ENCODE measurements at places on chromosomes 2 and 18.

- no peak for DNase-seq
- no peak overlapping the region for H3K27ac ChIP-seq
- no peaks in the 10 kb centered on the region for H3K27me3 ChIP-seq
- no peaks in the 10 kb centered on the region for H3K36me3 ChIP-seq
These were observed 86.6 kb downstream of the ACOXL start for GRCh38 chr2:110818767-110819481.

DNA sequence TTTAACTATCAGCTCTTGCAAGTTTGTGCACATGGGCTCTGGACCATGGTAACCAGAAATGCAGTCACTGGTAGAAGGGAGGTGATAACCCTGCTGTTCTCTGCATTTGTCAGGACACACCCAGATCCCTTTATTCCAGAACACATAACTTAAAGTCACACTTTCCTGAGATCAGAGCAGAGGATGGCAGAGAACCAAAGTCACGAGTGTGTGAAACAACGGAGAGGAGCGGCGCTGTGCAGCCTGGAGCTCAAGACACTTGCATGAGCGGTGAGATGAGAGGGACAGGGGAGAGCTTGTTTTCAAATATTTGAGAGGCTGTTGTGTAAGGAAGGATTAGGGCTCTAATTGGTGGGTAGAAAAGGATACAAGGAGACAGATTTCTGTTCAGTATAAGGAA is 43.3 kb upstream of the AAK1 start:
- H3K36me3 ChIP-seq = no peaks in the 10 kb centered on the region
- H3K27ac ChIP-seq = peak overlapping the region; percentile 79
- H3K4me1 ChIP-seq = peaks cover 26% of the 10 kb centered on the region
- peak; percentile 91 for DNase-seq
- H3K4me3 ChIP-seq = no peak overlapping the region
- no peaks in the 10 kb centered on the region for H3K27me3 ChIP-seq

DNA sequence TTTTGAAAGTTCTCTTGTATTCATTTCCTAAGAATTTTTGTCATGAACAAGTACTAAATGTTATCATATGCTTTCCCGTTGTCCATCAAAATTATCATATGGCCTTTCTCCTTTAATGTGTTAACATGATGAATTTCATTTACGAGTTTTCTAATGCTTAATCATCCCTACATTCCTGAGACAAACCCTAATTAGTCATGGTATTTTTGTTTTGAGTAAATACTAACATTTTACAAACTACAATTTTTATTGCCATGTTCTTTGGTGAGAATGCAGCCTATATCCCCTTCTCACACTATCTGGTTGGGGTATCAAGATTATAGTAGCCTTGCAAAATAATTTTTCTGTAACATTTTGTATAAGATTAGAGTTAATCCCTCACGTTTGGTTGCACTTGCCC is 14.5 kb downstream of the SMAD2 start:
- H3K4me1 ChIP-seq = peaks cover 45% of the 10 kb centered on the region
- no peaks in the 10 kb centered on the region for H3K36me3 ChIP-seq
- no peaks in the 10 kb centered on the region for H3K27me3 ChIP-seq
- no peak overlapping the region for H3K27ac ChIP-seq
- no peak for DNase-seq

GRCh38 chr2:237801466-237801865 is 2.9 kb downstream of the RBM44 start:
- H3K27ac ChIP-seq = no peak overlapping the region
- H3K27me3 ChIP-seq = no peaks in the 10 kb centered on the region
- no peaks in the 10 kb centered on the region for H3K4me1 ChIP-seq
- no peaks in the 10 kb centered on the region for H3K36me3 ChIP-seq

- H3K27ac ChIP-seq = no peak overlapping the region
- H3K4me3 ChIP-seq = no peak overlapping the region
- H3K36me3 ChIP-seq = no peaks in the 10 kb centered on the region
- no peaks in the 10 kb centered on the region for H3K27me3 ChIP-seq
- peaks cover 3% of the 10 kb centered on the region for H3K4me1 ChIP-seq
- no peak for DNase-seq
These were observed 283.7 kb upstream of the PKDCC start for GRCh38 chr2:41764131-41764530.

DNA sequence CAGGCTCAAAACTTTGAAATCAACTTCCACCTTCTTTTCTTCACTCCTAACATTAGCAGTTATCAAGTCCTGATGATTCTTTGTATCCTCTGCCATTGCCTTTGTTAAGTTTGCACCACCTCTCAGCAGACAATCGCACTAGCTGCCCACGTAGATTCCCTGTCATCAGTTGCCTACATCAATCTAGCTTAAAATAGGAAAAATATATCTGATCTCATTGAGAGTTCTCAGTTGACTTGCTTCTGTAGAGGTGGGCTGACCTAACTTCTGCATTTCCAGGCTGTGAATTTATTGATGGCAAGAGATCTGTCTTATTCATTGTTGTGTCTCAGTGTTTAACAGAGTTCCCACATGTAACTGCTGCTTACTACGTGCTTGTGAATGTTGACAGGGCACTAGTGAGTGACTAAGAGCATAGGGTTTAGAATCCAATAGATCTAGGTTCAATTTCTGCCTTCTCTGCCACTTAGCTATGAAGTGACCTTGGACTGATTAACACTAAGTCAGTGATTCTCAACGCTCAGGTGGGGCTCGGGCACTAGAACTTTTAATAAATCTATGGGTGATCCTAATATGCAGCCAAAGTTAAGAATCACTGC is 3.7 kb upstream of the INSIG2 start:
- no peak for DNase-seq
- no peak overlapping the region for H3K27ac ChIP-seq
- H3K36me3 ChIP-seq = no peaks in the 10 kb centered on the region
- no peak overlapping the region for H3K4me3 ChIP-seq
- peaks cover 6% of the 10 kb centered on the region for H3K4me1 ChIP-seq
- no peaks in the 10 kb centered on the region for H3K27me3 ChIP-seq

DNA sequence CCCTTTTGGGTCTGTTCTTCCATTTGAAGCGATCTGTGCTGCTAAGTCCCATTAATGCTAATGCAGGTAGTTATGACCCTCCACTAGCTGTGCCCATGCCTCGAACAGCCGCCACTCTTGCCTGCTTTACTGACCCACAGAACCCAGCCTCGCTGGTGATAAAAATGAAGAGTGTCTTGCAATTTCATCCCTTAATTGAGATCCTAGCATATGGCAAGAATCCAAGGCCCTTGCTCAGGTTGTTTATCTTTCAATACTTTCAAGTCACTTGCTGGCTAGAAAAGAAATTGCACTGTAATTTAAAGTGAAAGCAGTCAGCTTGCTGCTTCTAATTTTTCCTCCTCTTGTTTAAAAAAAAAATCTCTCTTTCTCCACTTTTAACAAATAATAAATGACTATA is 73.6 kb downstream of the ZNF521 start:
- no peak overlapping the region for H3K27ac ChIP-seq
- no peak overlapping the region for H3K4me3 ChIP-seq
- H3K27me3 ChIP-seq = no peaks in the 10 kb centered on the region
- no peak for DNase-seq
- H3K4me1 ChIP-seq = peaks cover 18% of the 10 kb centered on the region

- no peaks in the 10 kb centered on the region for H3K27me3 ChIP-seq
- no peaks in the 10 kb centered on the region for H3K36me3 ChIP-seq
- H3K27ac ChIP-seq = no peak overlapping the region
- H3K4me1 ChIP-seq = no peaks in the 10 kb centered on the region
- no peak overlapping the region for H3K4me3 ChIP-seq
These were observed 102.1 kb upstream of the HS6ST1 start for GRCh38 chr2:128420776-128421175.

- no peak for DNase-seq
- no peaks in the 10 kb centered on the region for H3K4me1 ChIP-seq
- no peak overlapping the region for H3K4me3 ChIP-seq
- no peaks in the 10 kb centered on the region for H3K27me3 ChIP-seq
- H3K27ac ChIP-seq = no peak overlapping the region
These were observed 725.8 kb downstream of the SATB2 start for GRCh38 chr2:198731842-198732399.

DNA sequence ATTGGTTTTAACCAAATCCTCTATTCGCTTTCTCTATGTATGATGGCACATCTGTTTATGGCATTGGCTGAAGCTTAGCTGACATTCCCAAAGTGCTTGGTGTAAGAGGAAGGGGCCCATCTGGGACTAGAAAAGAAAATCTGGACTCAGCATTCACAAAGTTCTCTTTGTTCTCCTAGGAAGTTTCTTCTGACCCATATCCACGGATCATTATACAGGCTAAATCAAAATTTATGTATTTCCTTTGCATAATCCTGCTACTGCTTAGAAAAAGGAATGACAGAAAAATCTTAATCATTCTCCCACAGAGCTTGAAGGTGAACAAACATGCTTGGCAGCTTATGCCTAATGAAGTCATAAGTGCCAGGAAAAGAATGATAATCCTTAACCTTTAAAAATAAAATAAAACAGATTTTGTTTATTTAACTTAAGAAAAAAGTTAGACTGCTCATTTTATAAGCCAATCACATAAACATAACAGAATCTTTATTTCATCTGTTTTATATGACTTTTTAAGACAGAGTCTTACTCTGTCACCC is 88.4 kb downstream of the NYAP2 start:
- H3K4me3 ChIP-seq = no peak overlapping the region
- no peaks in the 10 kb centered on the region for H3K4me1 ChIP-seq
- no peak overlapping the region for H3K27ac ChIP-seq
- H3K27me3 ChIP-seq = no peaks in the 10 kb centered on the region
- no peak for DNase-seq

- no peak overlapping the region for H3K4me3 ChIP-seq
- peaks cover 9% of the 10 kb centered on the region for H3K4me1 ChIP-seq
These were observed 254.5 kb downstream of the NEDD4L start for GRCh38 chr18:58298251-58299134.

DNA sequence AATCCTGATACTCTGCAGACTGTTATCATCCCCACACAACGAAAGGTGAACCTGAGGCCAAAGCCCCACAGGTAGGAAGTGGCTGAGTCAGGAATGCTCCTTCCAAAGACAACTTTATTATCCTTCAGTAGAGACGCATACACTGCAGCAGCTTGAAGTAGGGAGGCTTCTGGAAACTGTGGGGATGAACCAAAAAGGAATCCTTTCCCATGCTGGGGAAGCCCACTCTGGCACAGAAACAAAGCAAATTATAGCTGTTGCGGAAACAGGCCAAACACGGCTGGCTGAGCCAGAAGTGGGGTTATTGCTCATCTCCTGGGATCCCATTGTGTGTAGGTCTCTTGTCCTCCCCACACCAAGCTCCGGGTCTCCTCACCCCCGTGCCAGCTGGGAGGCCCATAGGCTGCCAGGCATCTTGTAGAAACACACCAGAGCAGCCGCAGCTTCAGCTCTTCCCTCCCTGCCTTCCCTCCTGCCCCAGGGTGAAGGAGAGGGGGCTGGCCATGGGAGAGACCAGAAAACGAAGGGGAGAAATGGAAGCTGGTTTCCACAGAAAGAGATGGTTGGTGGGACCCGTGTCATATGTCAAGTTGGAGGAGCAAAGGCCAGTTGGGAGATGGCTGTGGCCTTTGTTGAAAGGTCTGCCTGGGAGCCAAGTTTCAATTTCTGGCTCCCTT is 176.9 kb upstream of the NABP1 start:
- DNase-seq = no peak
- no peaks in the 10 kb centered on the region for H3K27me3 ChIP-seq
- H3K4me1 ChIP-seq = peaks cover 6% of the 10 kb centered on the region
- H3K36me3 ChIP-seq = no peaks in the 10 kb centered on the region

GRCh38 chr2:151083856-151084795 is 177.5 kb downstream of the RBM43 start:
- no peaks in the 10 kb centered on the region for H3K4me1 ChIP-seq
- no peak overlapping the region for H3K4me3 ChIP-seq
- no peak overlapping the region for H3K27ac ChIP-seq
- H3K36me3 ChIP-seq = no peaks in the 10 kb centered on the region

DNA sequence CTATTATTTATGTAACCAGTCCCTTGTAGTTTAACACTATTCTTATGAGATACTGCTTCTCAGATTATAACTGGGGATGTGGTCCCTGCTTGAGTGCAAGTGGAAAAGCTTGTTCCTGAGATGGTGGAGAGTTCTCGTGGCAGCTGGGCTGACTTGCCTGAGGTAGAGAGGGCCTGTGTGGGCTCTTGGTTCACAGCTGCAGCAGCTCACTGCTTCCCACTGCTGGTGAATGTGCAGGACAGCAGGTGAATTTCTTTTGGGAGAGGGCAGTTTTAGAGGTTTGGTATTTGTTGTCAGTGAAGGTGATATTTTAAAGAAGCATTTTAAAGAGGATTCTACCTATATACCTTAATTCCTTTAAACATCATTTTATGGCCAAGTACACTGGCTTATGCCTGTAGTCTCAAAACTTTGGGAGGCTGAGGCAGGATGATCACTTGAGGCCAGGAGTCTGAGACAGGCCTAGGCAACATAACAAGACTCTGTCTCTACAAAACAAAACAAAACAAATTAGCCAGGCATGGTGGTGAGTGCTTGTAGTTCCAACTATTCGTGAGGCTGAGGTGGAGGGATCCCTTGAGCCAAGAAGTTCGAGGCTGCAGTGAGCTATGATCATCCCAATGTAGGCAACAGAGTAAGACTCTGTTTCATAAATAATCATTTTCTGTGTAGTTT is 94.8 kb downstream of the MTA3 start:
- H3K36me3 ChIP-seq = no peaks in the 10 kb centered on the region
- H3K4me1 ChIP-seq = peaks cover 5% of the 10 kb centered on the region
- DNase-seq = peak; percentile 75
- H3K4me3 ChIP-seq = no peak overlapping the region
- no peak overlapping the region for H3K27ac ChIP-seq
- no peaks in the 10 kb centered on the region for H3K27me3 ChIP-seq

DNA sequence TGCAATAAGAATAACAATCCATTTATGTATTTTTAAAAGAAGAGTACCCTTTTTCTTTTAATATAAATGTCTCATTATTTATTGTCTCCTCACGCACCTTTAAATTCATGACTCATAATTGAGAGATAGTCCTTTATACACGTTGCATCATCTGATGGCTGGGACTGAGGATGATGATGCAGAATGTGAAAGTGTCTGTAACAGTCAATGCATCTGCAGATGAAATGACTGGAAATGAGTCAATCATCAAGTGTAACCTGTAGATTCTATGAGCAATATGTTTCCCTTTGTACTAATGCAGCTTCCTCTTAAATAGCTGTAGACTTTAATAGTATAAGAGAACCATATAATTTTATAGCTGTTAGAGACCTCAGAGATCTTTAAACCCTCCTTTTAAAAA is 26.1 kb upstream of the SYT4 start:
- H3K4me1 ChIP-seq = no peaks in the 10 kb centered on the region
- DNase-seq = no peak
- no peaks in the 10 kb centered on the region for H3K36me3 ChIP-seq
